ENCODE measurements at places on chromosomes 6 and 20. TPM values are rescaled to one million over a fixed set of nuclear protein-coding genes. Genes with fewer than 3 reads are reported as not detected.

DNA sequence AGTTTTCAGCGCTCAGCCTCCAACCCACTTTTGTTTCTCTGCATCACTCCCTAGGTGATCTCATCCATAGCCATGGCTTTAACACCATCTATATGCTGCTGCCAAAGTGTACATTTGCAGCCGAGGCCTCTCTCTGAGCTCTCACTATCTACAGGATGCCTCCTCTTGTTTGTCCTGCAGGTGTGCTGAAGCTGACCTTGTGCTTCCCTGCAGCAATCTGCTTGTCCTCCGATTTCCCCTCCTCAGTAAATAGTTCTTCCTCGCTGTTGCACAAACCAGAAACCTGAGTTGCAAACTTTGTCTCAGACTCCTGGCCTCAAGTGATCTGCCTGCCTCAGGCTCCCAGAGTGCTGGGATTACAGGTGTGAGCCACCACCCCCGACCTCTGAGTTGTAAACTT, 3.7 kb upstream of the TXNDC5 start:
- H3K27me3 ChIP-seq, result no peaks in the 10 kb centered on the region
- no peak for DNase-seq
- H3K27ac ChIP-seq, result no peak overlapping the region

GRCh38 chr20:36645998-36646397, at the start of gene SLA2:
SLA2 (minus strand) TSS chr20:36646196; CDS start chr20:36641335, 4,861 bp downstream.
- no peaks in the 10 kb centered on the region for H3K36me3 ChIP-seq
- H3K27ac ChIP-seq, result peak within 1 kb of the TSS; percentile 98
- no peaks in the 10 kb centered on the region for H3K27me3 ChIP-seq
- peaks cover 36% of the 10 kb centered on the region for H3K4me1 ChIP-seq

The CD24 gene
- total RNA-seq, result 3.3 TPM

DNA sequence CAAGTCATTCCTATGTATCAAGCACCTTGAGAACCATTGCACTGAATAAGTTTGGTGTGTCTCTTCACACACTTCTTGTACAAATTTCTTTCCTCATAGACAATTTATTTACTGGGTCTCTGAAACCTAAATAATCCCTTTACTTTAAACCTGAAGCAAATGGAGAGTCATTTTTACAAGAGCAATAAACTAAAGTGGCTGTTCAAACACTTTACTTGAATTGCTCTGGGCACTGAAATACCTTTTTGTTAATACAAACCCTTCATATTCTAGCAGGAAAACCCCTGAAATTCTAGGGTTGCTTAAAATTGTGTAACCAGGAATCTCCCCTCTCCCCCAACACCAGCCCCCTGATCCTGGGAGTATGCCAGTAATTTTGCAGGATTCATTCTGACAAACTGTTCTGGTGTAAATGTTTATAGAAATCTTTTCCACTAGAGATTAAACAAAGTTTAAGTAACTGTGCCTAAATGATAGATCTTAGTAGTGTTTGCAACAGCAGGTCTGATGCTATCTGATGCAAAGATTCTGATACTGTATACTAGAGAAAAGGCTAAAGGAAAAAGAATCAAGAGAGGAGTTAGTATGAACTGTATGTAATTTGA, 13.4 kb downstream of the RSPO3 start:
- H3K27me3 ChIP-seq, result peaks cover 47% of the 10 kb centered on the region
- no peak overlapping the region for H3K27ac ChIP-seq
- DNase-seq, result no peak
- no peaks in the 10 kb centered on the region for H3K36me3 ChIP-seq
- no peaks in the 10 kb centered on the region for H3K4me1 ChIP-seq

DNA sequence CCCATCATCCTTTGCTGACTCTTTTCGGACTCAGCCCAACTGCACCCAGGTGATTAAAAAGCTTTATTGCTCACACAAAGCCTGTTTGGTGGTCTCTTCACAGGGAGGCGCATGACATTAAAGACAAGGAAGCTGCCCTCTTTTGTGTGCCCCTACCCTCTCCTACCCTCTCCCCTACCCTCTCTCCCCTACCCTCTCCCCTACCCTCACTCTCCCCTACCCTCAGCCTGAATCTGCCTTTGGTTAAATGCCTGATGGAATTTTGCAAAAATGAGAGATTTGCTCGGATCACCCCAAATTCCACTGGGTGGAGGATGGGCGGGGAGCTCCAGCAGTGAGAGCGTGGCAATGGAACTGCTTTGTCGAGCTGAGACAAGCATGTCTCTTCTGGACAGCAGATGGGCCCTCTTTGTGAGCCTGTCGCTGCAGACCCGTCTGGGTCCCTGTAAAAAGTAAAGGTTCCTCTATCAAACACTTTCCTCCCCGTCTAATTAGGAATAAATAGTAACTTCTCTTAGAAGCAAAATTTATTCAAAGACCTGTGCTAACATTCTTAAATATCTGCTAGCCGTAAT, 76.4 kb upstream of the MLN start:
- H3K4me3 ChIP-seq, result no peak overlapping the region
- no peak overlapping the region for H3K27ac ChIP-seq
- DNase-seq, result no peak

- H3K4me3 ChIP-seq, result no peak overlapping the region
- no peak for DNase-seq
- no peaks in the 10 kb centered on the region for H3K4me1 ChIP-seq
- H3K27ac ChIP-seq, result no peak overlapping the region
Observed at GRCh38 chr6:78639111-78640110, 227.9 kb upstream of the IRAK1BP1 start.

GRCh38 chr20:10763112-10763511, 89.3 kb upstream of the JAG1 start:
- H3K36me3 ChIP-seq, result peaks cover 2% of the 10 kb centered on the region
- H3K27me3 ChIP-seq, result peaks cover 12% of the 10 kb centered on the region
- H3K4me3 ChIP-seq, result no peak overlapping the region
- peaks cover 2% of the 10 kb centered on the region for H3K4me1 ChIP-seq
- DNase-seq, result no peak
- no peak overlapping the region for H3K27ac ChIP-seq

The CCDC167 gene
- 43.7 TPM for total RNA-seq

DNA sequence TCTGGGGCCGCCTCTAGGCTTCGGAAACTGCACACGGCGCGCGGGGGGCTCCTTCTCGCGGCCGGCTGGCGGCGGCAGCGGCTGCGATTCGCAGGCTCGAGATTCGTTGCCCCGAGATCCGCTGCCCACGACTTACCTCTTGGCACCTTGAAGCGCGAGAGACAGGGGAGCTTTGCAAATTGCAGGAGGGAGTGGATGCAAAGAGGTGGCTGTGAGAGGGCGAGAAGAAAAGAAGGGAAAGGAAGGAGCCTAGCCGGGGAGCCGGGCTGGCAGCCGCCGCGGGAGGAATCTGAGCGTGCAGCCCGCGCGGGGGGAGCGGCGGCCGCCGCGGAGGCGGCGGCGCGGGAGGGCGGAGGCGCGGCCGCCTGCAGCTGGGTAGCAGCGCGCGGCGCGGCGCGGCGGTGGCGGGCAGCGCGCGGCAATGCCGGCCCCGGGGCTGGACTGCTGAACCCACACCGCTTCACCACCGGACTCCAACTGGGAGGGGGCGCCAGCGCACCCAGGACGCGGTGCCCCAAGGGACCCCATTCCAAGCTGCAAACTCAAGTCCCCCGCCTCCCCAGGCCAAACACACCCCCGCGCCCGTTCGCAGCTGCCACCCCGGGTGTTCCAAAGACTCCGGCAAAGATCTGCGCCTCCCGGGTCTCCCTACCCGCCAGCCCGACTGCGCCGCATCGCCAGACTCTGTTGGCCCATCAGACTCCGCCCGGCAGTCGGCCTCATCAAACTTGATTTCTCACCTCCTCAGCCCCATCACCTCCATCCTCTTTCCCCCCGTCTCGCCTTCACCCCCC, 44.2 kb upstream of the SUPT3H start:
- H3K27ac ChIP-seq, result peak overlapping the region; percentile 97
- peak overlapping the region; percentile 98 for H3K4me3 ChIP-seq
- H3K36me3 ChIP-seq, result peaks cover 9% of the 10 kb centered on the region
- H3K27me3 ChIP-seq, result no peaks in the 10 kb centered on the region
- H3K4me1 ChIP-seq, result peaks cover 31% of the 10 kb centered on the region
- DNase-seq, result peak; percentile 37

DNA sequence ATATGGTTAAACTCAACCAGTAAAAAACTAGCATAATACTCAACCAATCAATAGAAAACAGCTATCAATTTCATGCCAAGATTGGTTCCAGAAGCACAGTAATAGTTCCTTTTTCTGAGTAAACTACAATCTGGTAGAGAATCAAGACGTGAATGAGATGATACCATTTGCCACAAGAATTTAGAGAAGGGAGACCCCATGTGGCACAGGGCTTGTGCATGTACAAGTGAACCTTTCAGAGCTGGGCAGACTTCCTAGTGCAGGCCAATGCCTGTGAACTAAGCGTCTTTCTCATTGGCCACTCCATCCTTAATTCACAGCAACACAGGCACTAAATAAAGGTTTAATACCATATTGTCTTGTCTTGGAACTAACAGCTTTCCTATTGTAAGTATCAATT, 213.5 kb downstream of the RFPL4B start:
- H3K27ac ChIP-seq, result no peak overlapping the region
- no peak overlapping the region for H3K4me3 ChIP-seq
- H3K4me1 ChIP-seq, result no peaks in the 10 kb centered on the region
- no peaks in the 10 kb centered on the region for H3K27me3 ChIP-seq
- H3K36me3 ChIP-seq, result no peaks in the 10 kb centered on the region
- no peak for DNase-seq

- no peak for DNase-seq
- no peak overlapping the region for H3K27ac ChIP-seq
- no peaks in the 10 kb centered on the region for H3K27me3 ChIP-seq
- no peak overlapping the region for H3K4me3 ChIP-seq
- H3K36me3 ChIP-seq, result peaks cover 6% of the 10 kb centered on the region
Observed at GRCh38 chr20:13455713-13456112, 183.0 kb downstream of the TASP1 start.

DNA sequence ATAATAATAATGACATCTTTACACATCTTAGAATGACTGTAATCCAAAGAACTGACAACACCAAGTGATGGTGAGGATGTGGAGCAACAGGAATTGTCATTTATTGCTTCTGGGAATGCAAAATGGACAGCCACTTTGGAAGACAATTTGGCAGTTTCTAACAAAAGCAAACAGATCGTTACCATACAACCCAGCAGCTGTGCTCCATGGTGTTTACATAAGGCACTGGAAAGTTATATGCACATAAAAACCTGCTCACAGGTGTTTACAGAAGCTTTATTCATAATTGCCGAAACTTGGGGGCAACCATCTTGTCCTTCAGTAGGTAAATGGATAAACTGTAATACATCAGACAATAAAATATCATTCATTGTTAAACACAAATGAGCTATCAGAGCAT, 18.3 kb upstream of the ASF1A start:
- H3K4me1 ChIP-seq, result peaks cover 31% of the 10 kb centered on the region
- DNase-seq, result no peak
- H3K27ac ChIP-seq, result no peak overlapping the region
- no peaks in the 10 kb centered on the region for H3K27me3 ChIP-seq
- H3K4me3 ChIP-seq, result no peak overlapping the region

GRCh38 chr6:14412026-14412425, 294.5 kb downstream of the CD83 start:
- no peak overlapping the region for H3K4me3 ChIP-seq
- peaks cover 4% of the 10 kb centered on the region for H3K27me3 ChIP-seq
- no peaks in the 10 kb centered on the region for H3K36me3 ChIP-seq
- no peak for DNase-seq
- H3K27ac ChIP-seq, result no peak overlapping the region
- peaks cover under 1% of the 10 kb centered on the region for H3K4me1 ChIP-seq

- DNase-seq, result no peak
- no peaks in the 10 kb centered on the region for H3K27me3 ChIP-seq
- H3K4me1 ChIP-seq, result no peaks in the 10 kb centered on the region
- H3K4me3 ChIP-seq, result no peak overlapping the region
- no peak overlapping the region for H3K27ac ChIP-seq
- H3K36me3 ChIP-seq, result no peaks in the 10 kb centered on the region
Observed at GRCh38 chr6:76852776-76853175, 610.5 kb downstream of the HTR1B start.

DNA sequence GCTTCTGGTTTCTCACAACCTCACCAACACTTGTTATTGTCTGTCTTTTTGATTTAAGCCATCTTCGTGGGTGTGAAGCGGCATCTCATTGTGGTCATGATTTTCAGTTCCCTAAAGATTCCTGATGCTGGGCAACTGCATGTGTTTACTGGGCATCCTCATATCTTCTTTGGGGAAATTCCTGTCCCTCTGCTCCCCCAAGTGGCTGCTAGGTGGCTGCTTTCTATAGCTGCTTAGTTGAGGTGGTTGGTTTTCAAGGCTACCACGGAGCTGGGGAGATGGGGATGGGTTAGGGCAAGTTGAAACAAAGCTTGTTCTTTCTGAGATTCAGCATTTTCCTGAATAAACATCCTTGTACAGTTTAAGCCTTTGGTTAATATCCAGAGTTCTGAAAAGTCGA, 403.9 kb upstream of the SULF2 start:
- no peaks in the 10 kb centered on the region for H3K36me3 ChIP-seq
- H3K4me3 ChIP-seq, result no peak overlapping the region
- H3K4me1 ChIP-seq, result no peaks in the 10 kb centered on the region
- H3K27me3 ChIP-seq, result peaks cover 34% of the 10 kb centered on the region
- no peak overlapping the region for H3K27ac ChIP-seq

- H3K4me3 ChIP-seq, result no peak overlapping the region
- no peaks in the 10 kb centered on the region for H3K27me3 ChIP-seq
- H3K36me3 ChIP-seq, result peaks cover 4% of the 10 kb centered on the region
- H3K27ac ChIP-seq, result no peak overlapping the region
- no peak for DNase-seq
Observed at GRCh38 chr6:111367393-111368088, 115.5 kb downstream of the REV3L start.

GRCh38 chr6:3804964-3805363, 44.2 kb upstream of the FAM50B start:
- no peak overlapping the region for H3K4me3 ChIP-seq
- no peak for DNase-seq
- H3K27ac ChIP-seq, result no peak overlapping the region
- H3K36me3 ChIP-seq, result no peaks in the 10 kb centered on the region

GRCh38 chr20:20399531-20400500, 31.9 kb downstream of the INSM1 start:
- H3K36me3 ChIP-seq, result peaks cover 3% of the 10 kb centered on the region
- H3K27ac ChIP-seq, result no peak overlapping the region
- peaks cover 4% of the 10 kb centered on the region for H3K4me1 ChIP-seq
- no peak for DNase-seq

DNA sequence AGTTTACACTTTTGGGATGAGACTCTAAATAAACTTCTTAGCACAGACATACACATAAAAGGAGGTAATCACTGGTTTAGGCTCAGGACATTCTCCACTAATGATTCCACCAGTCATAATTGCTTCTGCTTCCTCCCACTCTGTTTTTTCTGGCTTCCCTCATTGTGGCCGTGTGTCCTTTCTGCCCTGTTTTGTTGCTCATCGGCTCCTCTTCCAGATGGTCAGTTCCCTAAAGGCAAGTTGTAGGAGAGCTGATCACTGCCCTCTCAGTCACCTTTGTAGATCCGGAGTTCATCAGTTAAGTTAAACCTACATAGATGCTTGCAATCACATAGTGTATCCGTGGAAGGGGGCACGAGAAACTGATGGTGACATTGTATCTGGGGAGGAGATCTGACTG, 200.5 kb upstream of the ARG1 start:
- H3K27me3 ChIP-seq, result no peaks in the 10 kb centered on the region
- no peak overlapping the region for H3K4me3 ChIP-seq
- no peak for DNase-seq
- H3K27ac ChIP-seq, result no peak overlapping the region
- peaks cover 2% of the 10 kb centered on the region for H3K36me3 ChIP-seq

The GABRR2 gene
- total RNA-seq, result 0.65 TPM

The CALHM6 gene
- total RNA-seq, result 3.2 TPM

The FAM162B gene
- total RNA-seq, result not detected

- no peaks in the 10 kb centered on the region for H3K27me3 ChIP-seq
- no peaks in the 10 kb centered on the region for H3K36me3 ChIP-seq
- H3K4me3 ChIP-seq, result no peak overlapping the region
- DNase-seq, result no peak
- no peak overlapping the region for H3K27ac ChIP-seq
Observed at GRCh38 chr20:11929947-11930346, 12.3 kb downstream of the BTBD3 start.

All from T-helper 17 cell (primary cell).